H54 (cell line): ENCODE measurements at places on chromosomes 1 and 21.

GRCh38 chr1:219099307-219099706 is 74.4 kb upstream of the LYPLAL1 start:
- DNase-seq = no peak

DNA sequence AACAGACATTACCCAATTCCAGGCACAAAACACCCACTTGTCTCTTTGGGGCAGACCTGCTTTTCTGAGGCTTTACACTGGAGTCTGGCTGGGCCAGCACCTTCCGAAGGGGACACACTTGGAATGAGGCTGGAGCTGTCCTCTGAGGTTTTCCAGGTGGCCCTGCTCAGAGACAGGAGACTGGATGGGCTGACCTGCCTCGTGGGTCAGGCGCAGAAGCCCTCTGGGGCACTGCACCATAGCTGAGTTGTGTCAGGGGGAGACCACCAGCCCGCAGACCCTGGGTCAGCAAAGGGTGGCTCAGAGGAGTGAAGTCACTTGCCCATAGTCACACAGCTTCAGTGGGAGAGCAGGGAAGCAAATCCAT is 1.8 kb downstream of the SH2D5 start:
- no peak for DNase-seq

DNA sequence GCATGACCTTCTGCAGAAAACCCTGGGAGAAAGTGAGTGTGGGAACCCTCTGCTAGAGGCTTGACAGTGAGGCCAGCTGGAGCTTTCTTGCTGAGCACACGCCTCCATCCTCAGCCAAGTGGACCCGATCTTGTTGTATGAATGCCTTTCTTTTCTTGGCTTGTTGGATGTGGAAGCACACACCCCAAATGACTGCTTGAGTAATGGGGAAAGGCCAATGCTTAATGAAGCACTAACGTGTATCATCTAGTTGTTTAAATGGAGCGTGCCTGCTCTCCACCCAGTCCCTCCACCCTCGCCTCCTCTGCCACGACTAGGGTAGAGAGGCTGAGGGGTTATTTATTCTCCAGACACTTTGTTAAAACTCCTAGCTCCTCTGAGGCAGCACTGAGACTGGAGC is 54.3 kb upstream of the IKBKE start:
- no peak for DNase-seq

DNA sequence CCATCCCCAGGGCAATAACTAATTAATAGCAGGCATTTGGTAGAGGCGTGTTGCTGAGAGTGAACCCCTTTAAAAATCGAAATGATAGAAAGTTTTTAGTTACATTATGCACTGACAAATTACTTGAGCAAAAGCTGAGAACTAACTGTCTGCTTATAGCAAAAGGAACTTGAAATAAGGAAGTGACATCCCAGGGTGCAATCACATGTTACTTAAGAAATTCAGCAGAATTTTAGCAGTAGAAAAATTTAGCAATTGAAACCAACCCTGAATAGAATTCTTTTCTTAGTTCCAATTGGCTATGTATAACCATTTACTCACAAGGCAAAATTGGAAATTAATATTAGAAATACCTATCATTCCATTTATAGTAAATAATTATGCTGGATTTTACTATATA is 139.5 kb upstream of the SAMSN1 start:
- DNase-seq = no peak

GRCh38 chr21:17775431-17776126 is 43.6 kb downstream of the C21orf91 start:
- no peak for DNase-seq

DNA sequence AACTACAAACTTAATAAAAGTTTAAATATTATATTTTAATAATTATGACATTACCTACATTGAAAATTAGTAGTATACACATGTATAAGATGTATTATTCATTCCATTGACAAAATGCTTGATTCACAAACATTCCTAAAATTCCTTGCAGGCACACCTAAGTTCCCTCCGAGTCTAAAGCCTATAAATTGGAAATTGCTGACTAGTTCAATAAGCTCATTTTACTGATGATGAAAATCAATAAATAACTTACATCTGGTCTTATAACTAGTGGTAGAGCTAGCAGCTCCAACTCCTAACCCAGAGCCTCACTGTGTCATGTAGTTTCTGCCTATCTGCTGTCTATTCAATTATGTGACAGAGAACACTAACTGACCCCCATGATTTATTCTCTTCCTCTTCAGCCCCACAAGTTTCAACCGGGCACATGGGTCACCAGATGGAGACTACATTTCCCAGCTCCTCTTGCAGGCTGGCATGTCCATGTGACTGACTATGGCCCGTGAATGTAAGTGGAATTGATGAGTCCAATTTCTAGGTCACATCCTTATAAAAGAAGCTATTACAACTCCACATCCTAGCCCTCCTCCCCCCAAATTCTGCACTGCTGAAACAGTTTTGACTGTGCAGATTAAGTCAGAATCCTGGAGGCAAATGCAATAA is 29.6 kb upstream of the LRRC8D start:
- DNase-seq = no peak

- no peak for DNase-seq
Observed at GRCh38 chr1:84165601-84166000, 21.5 kb downstream of the PRKACB start.
